ENCODE measurements at places on chromosomes 7 and 10.

- DNase-seq, result no peak
These were observed 30.9 kb downstream of the NACAD start for GRCh38 chr7:45057878-45058277.

DNA sequence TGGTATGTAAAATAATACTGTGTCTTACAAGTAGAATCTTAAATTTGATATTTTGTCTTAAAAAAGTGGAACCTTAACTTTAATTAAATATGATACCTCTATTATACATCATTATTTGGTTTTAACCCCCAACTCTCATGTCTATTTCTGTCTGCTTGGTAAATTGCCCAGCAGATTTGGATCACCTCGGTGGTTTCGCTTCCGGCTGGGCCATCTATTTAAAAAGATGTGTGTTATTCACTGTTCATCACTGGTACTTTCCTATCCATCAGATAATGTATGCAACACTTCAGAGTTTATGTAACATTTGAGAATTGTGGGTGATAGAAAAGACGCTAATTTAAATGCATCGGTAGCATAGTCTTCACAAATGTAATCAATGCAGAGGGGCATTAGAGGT lies 119.7 kb downstream of the SND1 start:
- no peak for DNase-seq

DNA sequence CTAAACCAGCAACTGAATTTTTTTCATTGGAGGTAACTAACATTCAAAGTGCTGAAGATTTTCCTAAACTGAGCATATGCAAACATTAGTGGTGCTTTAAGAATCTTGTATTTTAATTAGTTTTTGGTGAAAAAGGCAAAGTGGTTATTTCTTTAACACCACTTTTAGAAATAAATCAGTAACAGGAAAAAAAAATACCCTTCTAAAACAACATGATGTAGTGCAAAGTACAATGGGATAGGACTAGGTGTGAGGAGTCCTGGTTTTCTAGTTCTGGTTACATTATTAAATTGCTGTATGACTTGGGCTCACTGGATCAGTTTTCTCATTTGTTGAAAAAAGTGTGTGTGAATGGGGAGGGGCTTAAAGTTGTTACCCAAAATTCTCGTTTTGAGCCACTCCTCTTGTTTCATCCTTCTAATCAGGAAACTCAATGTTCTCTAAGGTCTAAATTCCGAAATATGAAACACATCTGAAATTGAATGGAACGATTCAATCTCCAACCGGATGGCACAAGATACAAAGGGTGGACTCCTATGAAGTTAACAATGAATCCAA lies 1.8 kb downstream of the WASL start:
- DNase-seq, result no peak

DNA sequence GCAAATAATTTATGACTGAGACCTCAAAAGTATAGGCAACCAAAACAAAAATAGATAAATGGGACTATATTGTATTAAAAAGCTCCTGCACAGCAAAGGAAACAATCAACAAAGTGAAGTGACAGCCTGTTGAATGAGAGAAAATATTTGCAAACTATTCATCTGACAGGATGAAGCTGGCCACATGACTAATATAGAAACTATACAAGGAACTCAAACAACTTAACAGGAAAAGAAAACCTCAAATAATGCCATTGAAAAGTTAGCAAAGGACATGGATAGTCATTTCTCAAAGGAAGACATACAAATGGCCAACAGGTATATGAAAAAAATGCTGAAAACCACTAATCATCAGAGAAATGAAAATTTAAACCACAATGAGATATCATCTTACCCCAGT lies 245.1 kb downstream of the STK31 start:
- DNase-seq, result no peak

DNA sequence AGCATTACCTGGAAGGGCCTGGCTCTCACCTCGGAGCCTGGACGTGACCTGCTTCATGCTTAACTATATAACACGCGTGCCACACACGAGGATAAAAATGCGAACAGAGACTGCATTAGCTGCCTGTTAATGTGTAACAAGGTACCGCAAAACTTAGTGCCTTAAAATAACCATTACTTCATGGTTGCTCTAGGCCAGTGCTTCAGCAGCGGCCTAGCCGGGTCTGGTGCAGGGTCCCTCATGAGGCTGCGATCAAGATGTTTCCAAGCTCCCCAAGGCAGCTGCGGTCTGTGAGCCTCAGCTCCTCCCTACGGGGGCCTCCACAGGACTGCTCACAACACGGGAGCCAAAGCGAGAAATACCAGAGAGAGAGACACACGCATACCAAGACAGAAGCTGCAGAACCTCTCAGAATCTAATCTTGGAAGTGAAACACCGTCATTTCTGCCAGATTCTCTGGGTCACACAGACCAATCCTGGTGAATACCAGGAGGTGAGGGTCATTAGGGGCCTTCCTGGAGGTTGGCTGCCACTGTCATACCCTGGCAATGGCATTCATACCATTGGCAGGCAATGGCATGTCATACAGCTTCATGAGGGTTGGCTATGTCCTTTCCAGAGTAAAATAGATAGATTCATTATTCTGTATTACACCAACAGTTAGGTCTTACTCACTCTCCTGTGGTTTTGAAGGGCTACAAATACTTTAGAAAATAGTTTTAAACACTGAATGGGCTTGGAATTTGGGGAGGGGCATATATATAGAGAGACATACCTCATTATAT lies 94.5 kb downstream of the HIPK2 start:
- no peak for DNase-seq

DNA sequence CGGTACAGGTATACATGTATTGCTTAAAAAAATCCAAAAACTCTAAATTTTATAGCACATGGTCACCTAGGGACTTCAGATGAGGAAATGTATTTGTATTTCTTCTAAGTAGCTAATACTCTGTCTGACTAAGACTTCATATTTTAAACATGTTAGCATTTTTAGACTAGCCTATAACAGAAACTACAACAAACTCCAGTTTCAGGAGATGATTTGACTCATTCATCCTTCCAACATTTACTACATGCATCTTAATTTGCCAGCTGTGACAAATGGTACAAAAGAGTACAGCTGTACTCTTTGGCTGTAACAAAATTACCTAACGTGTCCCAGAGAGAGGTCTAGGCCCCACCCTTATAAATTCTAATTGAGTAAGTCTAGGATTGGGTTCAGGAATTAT lies 22.2 kb downstream of the TMEM209 start:
- no peak for DNase-seq

DNA sequence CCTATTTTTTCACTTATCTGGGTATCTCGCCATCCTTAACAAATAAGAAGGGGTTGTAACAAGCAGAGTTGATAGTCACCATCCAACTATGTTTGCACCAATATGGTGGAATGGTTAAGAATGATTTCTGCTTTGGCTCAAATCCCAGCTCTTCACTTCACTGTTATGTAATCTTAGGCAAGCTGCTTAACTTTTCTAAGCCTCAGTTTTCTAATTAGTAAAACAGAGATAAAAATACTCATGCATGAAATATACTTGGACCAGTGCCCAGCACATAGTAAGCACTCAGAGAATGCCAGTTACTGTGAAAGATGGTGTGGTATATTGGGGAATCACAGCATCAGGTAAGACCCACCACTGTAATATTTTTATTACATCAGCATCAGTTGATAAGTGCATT lies 33.6 kb downstream of the ABCB1 start:
- DNase-seq, result no peak

- DNase-seq, result no peak
These were observed 17.2 kb downstream of the TCF7L2 start for GRCh38 chr10:112967200-112967599.

Measured in activated CD4-positive, alpha-beta T cell treated with anti-CD3 and anti-CD28 coated beads, Interleukin-2, amount 50 U/mL, for 1 hour (primary cell).